ENCODE measurements at places on chromosomes 6 and 20. TPM values are rescaled to one million over a fixed set of nuclear protein-coding genes. Genes with fewer than 3 reads are reported as not detected.

DNA sequence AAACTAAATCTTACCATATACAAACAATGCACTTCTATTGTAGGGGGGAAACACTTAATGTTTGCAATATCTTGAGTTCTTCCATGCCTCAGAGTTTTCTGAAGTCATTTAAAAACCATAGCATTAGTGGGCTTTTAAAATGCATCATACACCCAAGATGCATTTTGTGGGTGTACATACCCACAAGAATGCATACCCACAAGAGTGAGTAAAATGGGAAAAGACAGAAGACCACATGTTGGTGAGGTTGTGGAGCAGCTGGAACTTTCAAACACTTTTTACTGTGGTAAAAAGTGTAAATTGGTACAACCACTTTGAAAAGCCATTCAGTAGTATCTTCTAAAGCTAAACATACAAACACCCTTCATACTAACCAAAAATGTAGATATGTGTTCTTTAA lies 57.5 kb downstream of the CYB5R4 start:
- no peak for DNase-seq

DNA sequence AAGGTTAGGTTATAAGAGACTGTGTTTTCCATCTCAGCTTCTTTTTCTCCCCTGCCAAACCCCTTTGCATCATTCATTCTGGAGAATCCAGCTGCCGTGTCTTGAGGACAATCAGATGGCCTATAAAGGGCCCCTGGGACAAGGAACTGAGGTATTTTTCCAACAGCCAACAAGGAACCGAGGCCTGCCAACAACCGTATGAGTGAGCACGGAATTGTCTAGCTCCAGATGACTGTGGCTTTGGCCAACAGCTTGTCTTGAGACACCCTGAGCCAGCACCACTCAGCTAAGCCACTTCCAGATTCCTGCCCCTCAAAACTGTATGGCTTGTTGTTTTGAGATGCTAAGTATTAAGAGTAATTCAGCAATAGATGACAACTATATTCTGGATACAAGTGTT lies 433.7 kb upstream of the HSF2 start:
- no peak for DNase-seq

Gene ALDH5A1
- 4.0 TPM for total RNA-seq

DNA sequence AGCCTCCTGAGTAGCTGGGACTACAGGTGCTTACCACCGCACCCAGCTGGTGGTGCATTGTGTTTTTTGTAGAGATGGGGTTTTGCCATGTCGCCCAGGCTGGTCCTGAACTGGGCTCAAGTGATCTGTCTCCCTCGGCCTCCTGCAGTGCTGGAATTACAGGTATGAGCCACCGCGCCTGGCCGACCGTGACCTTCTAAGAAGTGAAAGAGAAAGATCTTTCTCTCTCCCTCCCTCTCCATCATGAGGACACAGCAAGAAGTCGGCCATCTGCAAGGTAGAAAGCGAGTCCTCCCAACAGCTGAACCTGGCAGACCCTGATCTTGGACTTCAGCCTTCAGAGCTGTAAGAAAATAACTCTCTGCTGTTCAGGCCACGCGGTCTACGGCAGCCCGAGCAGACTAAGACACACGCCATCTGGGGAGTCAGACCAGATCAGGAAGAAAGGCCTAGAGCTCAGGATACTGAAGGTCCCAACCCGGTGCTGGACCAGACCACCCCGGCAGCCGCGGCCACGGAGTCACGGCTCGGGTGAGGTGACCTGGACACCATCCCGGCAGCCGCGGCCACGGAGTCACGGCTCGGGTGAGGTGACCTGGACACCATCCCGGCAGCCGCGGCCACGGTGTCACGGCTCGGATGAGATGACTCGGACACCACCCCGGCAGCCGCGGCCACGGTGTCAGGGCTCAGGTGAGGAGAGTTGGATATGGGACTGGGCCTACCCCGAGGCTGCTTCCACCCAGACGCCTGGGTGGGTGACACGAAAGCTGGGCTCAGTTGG lies 9.6 kb downstream of the GMEB2 start:
- DNase-seq, result no peak
